SK-MEL-5 (cell line): ENCODE measurements at places on chromosomes 12 and 14. TPM values are rescaled to one million over a fixed set of nuclear protein-coding genes. Genes with fewer than 3 reads are reported as not detected.

DNA sequence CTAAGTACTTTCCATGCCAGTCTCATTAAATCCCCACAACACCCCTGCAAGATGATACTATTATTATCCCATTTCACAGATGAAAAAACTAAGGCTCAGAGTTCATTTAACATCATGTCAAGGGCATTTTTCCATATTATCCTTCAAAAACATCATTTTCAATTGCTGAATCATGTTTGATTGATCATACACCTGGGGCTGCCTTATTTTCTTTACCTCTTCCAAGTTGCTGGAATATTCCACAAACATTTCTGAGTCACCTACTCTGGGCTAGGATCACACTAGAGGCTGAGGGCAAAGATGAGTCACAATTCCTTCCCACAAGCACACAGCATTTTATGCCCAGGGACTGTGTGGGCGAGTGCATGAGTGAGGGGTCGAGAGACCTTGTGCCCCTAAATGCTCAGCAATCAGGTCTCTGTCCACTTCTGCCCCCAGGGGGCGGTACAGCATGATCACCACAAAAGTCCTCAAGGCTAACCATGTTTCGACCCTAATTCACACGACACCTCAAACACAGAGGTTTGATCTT is 14.1 kb upstream of the TMEM119 start:
- peak; percentile 65 for DNase-seq

ATL1 gene
- total RNA-seq, result 4.5 and 4.8 TPM in 2 replicates

DNA sequence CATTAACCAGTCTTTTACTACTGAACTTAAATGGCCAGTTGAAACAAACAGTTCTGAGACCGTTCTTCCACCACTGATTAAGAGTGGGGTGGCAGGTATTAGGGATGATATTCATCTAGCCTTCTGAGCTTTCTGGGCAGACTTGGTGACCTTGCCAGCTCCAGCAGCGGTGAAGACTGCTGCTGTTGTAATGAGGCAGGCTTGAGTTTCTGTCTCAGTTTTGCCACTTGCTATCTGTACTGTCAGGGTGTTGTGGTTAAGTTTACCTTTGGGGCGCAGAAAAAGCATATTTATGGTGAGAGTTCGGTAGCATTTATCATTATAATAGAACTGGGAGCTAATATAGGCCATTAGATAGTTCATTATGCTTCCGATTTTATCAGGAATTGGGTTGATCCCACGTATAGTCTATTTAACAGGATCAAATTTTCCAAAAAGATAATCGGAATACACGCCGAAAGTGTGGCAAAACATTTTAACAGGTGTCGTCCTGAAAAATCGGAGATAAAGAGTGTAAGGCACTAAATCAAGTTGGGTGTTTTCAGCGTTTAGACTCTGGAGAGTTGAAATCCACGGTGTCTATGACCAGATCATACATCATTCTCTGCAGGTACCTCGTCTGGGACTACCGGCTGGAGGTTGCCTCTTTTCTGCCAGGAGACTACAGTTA is 688 bp upstream of the NECAP1 start:
- DNase-seq, result no peak

LMNTD1 gene
- not detected in 2 replicates for total RNA-seq

DNA sequence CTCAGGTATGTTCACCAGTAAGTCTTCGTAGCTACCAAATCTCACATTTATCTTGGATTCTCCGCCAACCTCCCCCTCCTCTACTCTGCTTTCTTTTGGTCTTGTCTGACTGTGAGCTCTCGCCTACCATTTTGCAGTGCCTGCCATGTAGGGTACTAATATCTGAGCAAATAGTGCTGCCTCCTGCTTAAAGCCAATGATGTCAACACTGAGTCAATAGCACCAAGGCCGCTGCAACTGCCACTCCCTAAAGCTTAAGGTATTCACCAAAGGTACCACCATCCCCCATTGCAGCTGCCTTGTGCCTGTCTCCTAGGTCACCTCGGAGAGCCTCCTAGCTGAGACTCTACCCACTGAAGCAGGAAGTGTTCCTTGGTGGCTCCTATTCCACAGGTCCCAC is 114.8 kb upstream of the FUT8 start:
- DNase-seq, result no peak

- no peak for DNase-seq
Observed at GRCh38 chr14:64502887-64503433, 678 bp downstream of the ZBTB25 start.

LRTM2 gene
- total RNA-seq, result not detected in 2 replicates

DIO3 gene
- total RNA-seq, result not detected in 2 replicates

- peak; percentile 16 for DNase-seq
Observed at GRCh38 chr12:109962398-109962797, 33.8 kb downstream of the GIT2 start.

CLEC7A gene
- not detected in 2 replicates for total RNA-seq

PIANP gene
- total RNA-seq, result not detected in 2 replicates
